ENCODE measurements at places on chromosomes 2 and 18.

DNA sequence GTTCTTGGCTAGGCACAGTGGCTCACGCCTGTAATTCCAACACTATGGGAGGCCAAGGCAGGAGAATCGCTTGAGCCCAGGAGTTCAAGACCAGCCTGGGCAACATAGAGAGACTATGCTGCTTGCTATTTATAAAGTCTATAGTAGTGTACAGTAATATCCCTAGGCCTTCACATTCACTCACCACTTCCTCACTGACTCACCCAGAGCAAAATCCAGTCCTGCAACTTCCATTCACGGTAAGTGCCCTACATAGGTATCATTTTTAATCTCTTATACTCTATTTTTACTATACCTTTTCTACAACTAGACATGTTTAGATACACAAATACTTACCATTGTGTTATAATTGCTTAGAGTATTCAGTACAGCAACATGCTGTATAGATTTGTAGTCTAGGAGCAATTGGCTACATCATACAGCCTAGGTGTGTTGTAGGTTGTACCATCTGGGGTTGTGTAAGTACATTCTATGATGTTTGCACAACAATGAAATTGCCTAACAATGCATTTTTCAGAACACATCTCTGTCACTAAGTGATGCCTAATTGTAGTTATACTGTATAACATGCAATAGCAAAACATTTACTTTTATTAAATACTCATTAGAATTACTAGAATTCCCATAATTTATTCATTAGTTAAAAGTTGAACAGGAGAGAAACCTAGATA lies 8.8 kb downstream of the DHX57 start:
- no peak for DNase-seq

GRCh38 chr2:152573168-152573567 lies 144.1 kb downstream of the PRPF40A start:
- DNase-seq = no peak

DNA sequence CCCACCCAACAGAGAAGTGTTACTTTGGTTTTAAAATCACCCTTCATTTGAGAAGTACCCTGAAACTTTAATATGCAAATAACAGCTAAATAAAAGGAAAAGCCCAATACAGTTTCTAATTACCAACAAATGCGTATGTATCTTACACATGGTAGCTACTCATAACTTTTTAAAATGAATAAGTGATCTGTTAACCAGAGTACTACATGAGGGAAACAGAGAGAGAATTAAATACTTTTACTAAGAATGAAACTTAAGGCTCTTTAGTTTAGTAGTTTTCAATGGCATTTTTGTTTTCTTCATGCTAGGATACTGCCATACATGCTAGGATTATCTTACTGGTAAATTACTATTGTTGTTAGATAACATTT lies 39.1 kb upstream of the NABP1 start:
- DNase-seq = no peak

DNA sequence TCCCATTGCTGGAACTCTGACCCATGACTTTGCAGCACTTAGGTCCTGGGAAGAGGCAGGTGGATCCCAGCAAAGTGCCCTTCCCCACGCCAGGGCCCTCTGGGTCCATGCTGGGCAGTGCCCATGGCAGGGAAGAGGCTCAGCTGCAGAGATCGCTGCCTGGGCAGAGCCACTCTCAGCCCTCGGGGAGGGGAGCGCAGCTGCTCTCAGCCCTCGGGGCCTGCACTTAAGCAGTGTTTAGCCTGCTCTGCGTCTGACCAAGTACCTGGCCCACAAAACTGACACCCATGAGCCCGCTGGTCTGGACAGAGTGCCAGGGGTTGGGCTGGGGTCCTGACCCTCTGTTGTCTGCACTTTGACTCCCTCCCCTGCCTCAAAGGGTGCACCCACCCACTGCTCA lies 46.3 kb downstream of the AQP12A start:
- no peak for DNase-seq

DNA sequence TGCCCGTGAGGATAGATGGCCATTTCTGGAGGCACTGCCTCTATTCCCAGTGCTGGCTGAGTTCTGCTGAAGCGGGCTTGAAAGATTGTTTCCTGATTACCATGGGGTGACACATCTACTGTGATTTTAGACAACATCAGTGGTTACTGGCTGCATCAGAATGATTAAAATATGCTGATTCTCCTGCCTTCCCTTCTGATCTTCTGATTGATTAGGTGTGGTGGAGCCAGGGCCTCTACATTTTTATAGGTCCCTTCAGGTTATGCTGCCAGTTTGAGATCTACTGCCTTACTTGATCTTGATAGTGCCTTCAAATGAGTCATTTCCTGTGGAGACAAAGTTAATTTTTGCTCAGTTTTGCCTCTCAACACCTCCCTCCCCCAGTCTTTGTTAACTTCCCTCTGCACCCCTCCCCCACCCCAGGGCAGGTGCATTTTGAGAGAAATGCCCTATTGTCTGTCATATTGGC lies 31.6 kb upstream of the SNORC start:
- DNase-seq = peak; percentile 25

DNA sequence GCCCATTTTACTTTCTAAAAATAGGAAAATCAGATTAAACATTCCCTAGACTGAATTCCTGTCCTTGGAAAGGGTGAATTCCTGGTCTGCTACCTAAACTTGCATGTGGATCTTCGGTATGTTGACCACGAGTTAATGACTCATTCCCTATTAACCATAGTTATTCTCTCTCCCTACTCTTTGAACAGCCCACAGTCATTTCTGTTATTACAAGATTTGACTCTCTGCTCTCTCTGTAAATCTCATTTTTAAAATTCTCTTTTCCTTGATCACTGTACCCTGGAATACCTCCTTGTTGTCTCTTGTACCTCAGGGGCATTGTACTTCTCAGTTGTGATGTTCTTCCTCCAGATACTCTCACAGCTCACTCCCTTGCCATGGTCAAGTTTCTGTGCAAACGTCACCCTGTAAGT lies 92.0 kb upstream of the GULP1 start:
- no peak for DNase-seq

DNA sequence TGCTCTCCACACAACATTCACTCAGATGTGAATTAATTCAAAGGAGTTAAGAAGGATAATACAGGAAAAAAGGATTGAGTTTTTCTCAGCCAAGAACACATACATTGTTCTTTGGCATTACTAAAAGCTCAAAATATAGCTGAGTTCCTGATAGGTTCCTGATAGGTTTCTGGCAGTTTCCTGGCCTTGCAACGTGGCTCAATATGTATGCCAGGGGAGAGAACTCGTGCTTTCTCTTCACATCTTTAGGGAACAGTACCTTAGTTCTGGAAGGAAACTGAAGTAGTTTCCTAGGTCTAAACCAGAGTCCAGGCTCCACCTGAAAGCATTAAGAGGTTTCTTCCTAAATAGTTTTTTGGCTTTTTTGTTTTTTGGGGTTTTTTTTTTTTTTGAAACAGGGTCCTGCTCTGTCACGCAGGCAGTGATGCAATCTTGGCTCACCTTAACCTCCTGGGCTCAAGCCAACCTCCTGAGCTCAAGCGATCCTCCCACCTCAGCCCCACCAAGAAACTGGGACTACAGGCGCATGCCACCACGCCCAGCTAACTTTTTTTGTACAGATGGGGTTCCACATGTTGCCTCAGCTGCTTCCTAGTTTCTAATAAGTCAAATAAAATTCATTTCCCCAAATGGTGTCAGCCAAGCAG lies 42.8 kb downstream of the ESCO1 start:
- DNase-seq = no peak

DNA sequence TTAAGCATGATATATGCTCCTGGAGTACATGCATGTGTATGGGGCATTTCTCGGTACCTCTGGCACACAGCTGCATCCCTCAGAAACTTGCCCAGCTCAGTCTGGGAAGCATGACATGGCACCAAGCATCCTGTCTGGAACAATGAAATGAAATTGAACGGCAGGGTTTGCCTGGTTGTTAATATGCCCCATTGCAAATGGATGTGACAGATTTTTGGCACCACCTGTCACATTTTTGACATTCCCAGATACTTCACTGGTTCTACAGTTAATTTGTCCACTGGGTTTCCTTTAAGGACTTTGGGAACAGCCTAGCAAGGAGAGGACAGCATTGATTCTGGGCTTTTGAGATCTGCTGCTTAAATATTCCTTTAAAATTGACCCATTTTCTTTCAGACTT lies 305.8 kb downstream of the TSN start:
- no peak for DNase-seq

DNA sequence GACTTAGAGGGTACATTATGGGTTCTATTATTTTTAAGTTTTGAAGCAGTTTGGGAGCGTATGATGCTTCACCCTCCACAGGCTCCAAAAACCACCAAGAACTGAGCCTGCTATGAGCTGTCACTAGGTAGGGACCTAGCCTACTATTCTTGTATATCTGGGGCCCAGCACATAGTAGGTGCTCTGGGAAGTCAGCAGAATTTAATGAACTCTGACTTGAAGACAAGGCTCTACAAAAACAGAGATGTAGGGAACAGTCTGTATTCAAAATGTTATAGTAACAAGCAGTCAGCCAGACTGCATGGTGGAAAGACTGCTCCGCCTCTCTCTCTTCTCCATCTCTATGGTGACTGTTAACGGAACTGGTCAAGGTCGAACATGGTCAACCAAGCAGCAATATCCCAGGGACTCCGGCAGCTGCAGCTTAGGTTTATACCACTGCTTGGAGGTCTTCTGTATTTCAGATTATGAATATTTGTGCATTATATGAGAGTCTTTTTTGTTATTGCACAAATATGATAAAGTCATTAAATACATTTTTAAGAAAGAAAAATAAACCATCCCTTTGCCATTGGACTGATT lies 22.2 kb upstream of the YWHAQ start:
- DNase-seq = no peak

DNA sequence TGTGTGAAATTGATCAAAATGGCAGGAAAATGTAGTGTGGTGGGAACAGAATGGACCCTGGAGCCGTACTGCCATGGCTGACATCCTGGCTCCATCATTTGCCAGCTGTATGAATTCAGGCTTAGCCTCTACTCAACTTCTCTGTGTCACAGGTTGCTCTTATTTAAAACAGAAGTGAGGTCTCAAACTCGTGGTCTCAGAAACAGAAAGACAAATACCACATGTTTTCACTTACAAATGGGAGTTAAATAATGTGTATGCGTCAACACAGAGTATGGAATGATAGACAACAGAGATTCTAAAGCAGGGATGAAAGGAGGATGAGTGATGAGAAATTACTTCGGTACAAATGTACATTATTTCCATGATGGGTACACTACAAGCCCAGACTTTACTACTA lies 227.4 kb downstream of the DCC start:
- no peak for DNase-seq

- DNase-seq = no peak
These were observed 12.7 kb downstream of the OLA1 start for GRCh38 chr2:174235680-174236079.

- no peak for DNase-seq
These were observed 3.0 kb downstream of the LCLAT1 start for GRCh38 chr2:30450025-30450424.

- no peak for DNase-seq
These were observed 8.2 kb upstream of the TOGARAM2 start for GRCh38 chr2:28972778-28973335.

GRCh38 chr2:220441404-220441803 lies 814.0 kb downstream of the SLC4A3 start:
- no peak for DNase-seq

DNA sequence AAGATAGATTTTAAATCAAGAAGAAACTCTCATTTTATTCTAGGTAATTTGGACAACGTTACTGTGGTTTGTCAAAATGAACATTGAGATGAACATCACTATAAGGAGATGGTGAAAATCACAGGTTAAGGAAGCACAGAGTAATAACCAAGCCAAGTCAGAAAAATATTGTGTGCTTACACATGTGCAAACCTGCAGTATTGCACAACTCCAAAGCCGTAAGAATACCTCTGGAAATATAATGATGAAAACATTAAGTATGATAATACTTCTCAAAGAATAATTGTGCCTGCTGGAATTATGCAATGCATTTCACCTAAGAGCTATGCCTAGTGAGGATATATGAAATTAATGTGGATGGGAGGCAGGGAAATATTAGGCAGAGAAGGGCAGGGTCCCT lies 21.1 kb upstream of the GALNT5 start:
- no peak for DNase-seq

DNA sequence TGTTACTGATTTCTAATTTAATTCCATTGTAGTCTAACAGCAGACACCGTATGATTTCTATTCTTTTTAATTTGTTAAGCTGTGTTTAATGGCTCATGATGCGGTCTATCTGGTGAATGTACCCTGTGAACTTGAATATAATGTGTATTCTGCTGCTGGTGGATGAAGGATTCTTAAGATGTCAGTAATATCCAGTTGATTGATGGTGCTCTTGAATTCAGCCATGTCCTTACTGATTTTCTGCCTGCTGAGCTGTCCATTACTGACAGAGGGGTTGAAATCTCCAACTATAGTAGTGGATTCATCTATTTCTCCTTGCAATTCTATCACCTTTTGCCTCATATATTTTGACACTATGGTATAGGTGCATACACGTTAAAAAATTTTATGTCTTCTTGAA lies 373.3 kb upstream of the RAB12 start:
- DNase-seq = no peak

DNA sequence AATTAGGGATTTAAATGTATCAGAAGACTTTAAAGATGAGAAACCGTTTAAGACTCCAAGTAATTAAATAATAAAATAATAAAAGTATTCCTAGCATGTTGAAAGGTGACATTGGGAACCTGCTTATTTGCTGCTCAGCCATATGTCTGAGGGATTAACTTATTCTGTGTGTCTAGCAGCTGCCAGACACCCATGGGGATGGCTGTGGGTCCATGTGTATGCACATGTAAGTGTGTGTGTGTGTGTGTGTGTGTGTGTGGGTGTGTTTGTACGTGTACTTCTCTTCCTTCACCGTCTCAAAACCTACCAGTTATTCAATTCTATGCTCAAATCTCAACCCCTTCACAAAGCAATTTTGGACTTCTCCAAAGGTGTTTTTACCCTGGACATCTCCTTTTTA lies 124.5 kb downstream of the SETBP1 start:
- no peak for DNase-seq

DNA sequence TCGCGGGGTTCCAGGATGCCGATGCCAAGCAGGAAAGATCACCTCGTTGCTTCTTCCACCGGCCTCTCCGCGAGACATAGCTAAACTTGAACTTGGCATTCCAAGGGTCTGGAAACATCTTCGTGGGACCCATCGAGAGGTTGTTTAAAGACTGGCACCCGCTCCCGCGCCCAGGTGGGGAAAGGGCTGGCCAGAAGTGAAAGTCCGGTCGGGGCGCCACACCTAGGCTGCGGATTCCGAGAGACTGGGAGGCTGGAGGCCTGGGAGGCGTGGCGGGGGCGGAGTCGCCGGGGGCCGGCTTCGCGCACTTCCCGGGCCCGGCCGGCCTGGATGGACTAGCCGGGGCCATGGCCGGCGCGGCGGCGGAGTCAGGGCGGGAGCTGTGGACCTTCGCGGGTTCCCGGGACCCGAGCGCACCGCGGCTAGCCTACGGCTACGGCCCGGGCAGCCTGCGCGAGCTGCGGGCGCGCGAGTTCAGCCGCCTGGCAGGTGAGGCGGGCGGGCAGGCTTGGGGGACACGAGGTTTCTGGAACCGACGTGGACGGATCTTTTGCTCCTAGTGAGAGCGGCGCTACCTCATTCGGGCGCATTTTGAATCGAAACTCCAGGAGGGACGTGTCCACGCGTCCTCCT lies at the start of gene MOCOS:
TSS of gene MOCOS (plus strand) at position 305 of the 633 bp plus-strand sequence. CDS start at position 348, 43 bp downstream.
- peak; percentile 11 for DNase-seq
